ENCODE measurements at places on chromosomes 12 and 14.
A peak's percentile ranks its signal among the peaks of the same experiment; 100 is the strongest.

DNA sequence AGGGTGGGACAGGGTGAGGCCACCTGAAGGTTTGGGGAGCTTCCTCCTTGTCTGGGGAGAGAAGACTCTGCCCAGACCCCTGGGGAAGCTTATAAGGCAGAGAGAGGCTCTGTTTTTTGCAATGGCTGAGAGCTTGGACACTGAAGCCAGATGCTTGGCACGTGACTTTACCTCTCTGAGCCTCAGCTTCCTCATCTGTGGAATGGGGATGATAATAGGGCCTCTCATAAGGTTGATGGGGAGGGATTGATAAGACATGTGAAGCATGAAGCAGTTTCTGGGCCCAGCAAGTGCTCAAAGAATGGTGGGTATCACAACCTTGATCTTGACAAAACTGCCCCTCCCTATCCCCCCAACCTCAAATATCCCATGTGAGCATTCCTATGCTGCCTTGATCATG is 195.4 kb upstream of the LHX5 start:
- DNase-seq = no peak

DNA sequence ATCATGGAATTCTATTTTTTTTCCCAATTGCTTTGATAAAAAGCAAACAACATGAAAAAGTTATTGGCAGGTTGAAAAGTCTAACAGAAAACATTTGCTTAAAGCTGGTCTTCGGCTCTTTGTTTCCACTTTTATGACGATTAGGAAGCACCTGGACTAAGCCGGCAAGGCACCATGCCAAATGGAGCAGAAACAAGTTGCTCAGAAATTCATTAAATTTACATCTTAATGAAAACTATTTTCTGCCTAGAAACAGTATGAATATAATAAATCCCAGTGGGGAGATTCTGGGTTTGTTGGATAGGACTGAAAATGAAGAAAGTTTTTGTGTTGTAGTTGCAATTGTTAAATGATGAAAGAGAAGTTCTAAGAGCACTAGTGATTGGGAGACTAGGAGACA is 51.4 kb upstream of the OR9K2 start:
- DNase-seq = no peak

- DNase-seq = peak; percentile 94
These were observed at the start of gene RTRAF for GRCh38 chr14:51989293-51990234. Gene RTRAF, plus strand, starts transcription at chr14:51989546. Its CDS starts 94 bp downstream, at chr14:51989640.

DNA sequence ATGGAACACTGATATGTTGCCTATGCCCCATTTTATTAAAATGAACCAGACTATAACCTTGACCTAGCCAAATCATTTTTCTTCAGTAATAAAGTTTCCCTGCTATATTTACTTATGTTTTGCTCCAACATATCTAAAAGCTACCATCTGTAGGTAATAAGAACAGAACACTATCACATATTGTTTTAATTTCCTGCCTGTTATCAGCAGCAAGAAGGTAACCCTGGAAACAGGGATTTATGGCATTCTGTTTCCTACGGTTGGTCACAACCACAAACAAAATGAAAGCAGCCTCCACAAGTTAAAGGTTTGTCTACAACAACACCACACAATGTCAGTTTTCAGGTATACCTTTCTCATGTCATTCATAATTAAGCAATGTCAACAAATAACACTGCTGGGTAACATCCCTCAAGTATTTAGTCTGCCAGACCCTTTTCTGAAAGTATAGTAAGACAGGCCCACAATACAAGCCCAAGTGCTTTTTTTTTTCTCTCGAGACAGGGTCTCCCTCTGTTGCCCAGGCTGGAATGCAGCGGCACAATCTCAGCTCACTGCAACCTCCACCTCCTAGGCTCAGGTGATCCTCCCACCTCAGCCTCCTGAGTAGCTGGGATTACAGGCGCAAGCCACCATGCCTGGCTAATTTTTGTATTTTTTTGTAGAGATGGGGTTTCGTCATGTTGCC is 25.5 kb downstream of the GCH1 start:
- no peak for DNase-seq

DNA sequence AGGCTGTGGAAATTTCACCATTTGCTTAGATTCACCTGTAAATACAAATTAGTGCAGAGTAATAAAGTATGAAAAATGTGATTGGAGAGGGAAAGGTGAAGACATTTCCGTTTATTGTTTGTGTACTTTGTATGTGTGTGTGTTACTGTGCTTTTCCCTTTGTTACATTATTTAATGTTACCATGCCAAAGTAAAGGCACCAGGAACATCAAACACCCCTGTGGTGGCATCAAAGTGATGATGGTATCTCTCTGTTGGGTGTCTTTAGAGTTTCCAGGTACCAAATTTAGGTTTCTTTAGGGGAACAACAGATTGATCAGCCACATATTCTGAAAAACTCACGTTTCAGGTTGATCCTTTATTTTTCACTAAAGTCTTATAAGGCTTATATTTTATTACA is 189.0 kb upstream of the FBXO33 start:
- DNase-seq = no peak

DNA sequence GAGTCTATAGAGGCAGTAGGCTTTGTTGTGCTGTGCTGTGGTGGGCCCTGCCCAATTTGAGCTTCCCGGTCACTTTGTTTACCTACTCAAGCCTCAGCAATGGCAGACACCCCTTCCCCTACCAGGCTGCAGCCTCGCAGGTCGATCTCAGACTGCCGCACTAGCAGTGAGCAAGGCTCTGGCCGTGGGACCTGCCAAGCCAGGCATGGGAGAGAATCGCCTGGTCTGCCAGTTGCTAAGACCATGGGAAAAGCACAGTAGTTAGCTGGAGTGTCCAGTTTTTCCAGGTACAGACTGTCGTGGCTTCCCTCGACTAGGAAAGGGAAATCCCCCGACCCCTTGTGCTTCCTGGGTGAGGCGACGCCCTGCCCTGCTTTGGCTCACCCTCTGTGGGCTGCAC is 26.3 kb downstream of the ANO6 start:
- DNase-seq = no peak

DNA sequence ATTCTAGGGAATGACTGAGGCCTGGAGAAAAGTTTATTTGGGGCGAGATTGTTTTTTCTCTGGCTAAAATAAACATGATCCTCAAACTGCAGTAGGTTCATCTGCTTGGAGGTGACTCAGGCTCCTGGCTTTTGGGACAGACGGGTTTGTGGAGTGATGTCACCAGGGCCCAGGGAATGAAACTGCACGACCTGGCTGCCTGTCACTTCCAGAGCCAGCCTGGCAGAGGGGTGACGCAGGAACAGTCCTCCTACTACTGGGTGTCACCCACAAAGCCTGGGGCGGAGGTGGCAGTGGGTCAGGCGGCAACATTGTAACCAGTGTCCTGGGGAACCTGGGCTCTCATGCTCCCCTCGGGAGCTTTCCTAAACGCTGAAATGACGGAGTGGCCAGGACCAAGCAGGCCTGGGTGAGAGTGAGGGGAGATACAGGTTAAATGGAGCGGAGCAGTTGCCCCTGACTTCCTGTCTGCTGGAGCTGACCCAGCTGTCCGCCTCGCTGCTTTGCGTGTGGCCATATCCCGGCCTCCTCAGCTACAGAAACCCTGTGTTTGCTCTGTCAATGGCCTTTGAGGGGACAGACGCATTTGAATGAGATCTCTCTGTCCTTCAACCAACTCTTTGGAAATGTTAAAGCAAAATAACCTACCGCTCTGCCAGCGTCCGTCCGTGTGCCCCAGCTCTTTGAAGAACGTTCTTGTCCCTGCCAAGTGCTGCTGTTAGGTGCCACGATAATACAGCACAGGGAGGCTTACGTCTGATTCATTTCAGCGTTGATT is 6.5 kb downstream of the HIP1R start:
- no peak for DNase-seq

GRCh38 chr12:1776170-1776921 is 44.0 kb upstream of the LRTM2 start:
- no peak for DNase-seq

- DNase-seq = no peak
These were observed 469.8 kb upstream of the FLRT2 start for GRCh38 chr14:85060121-85060520.

GRCh38 chr12:97561619-97562290 is 99.2 kb downstream of the RMST start:
- no peak for DNase-seq

GRCh38 chr14:94135476-94135875 is 6.1 kb upstream of the IFI27L2 start:
- DNase-seq = no peak

GRCh38 chr14:60768602-60769001 is 34.0 kb downstream of the MNAT1 start:
- no peak for DNase-seq

DNA sequence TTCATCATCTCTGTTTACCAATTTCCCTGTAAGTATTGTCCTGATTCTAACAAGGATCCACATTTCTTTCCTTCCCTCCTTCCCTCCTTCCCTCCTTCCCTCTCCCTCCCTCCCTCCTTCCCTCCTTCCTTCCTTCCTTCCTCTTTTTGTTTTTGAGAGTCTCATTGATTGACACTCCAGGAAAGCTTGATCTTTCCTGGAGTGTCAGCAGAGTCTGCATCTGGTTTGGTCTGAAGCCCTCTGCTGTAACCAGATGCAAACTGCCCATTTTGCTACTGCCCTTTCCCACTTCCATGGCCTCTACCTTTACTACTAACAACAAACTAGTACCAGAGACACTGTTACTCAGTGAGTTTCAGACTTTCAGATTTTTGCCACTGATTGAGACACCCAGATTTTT is 14.4 kb upstream of the OR6C65 start:
- no peak for DNase-seq

Data from activated T-cell treated with anti-CD3 and anti-CD28 coated beads, Interleukin-2, amount 50 U/mL, for 72 hours (primary cell).